BE2C (cell line): ENCODE measurements at places on chromosomes 6 and 20.
A peak's percentile ranks its signal among the peaks of the same experiment; 100 is the strongest.

DNA sequence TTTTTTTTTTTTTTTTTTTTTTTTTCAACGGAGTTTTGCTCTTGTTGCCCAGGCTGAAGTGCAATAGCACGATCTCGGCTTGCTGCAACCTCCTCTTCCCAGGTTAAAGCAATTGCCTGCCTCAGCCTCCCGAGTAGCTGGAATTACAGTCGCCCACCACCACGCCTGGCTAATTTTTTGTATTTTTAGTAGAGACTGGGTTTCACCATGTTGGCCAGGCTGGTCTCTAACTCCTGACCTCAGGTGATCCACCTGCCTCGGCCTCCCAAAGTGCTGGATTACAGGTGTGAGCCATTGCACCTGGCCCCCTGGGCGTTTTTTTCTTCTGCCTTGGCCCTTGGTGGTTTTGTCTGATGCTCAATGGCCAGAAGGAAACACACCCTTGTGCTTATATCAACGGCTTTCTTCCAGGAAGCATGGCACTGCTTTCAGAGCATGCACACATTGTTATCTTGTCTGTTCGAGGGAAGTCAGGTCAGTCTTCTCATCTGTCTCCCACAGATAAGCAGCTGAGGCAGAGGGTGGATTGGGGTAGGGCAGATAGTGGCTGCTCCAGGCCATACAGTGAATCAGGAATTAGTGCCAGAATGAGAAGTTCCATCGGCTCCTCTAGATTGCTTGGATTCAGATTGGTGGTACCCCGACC, 203.1 kb downstream of the TSHZ2 start:
- no peak for DNase-seq

DNA sequence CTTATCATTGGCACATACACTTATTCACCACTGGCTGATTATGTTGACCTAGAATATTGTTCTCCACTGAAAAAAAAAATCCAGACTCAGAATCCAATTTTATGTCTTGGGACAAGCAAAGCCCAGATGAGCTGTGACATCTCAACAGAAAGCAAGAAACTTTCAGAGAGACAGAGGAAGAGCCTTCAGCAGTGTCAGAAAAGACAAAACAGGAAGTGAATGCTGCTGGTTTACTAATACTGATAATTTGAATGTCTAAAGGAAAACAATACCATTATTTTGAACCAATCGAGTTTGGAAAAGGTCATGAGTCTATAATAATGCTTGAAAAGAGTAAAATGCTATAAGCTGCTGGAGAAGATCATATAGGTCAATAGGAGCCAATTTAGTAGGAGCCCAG, 179.8 kb upstream of the RIMS1 start:
- DNase-seq, result no peak

GRCh38 chr6:15947436-15947835, 181.4 kb upstream of the MYLIP start:
- DNase-seq, result no peak

DNA sequence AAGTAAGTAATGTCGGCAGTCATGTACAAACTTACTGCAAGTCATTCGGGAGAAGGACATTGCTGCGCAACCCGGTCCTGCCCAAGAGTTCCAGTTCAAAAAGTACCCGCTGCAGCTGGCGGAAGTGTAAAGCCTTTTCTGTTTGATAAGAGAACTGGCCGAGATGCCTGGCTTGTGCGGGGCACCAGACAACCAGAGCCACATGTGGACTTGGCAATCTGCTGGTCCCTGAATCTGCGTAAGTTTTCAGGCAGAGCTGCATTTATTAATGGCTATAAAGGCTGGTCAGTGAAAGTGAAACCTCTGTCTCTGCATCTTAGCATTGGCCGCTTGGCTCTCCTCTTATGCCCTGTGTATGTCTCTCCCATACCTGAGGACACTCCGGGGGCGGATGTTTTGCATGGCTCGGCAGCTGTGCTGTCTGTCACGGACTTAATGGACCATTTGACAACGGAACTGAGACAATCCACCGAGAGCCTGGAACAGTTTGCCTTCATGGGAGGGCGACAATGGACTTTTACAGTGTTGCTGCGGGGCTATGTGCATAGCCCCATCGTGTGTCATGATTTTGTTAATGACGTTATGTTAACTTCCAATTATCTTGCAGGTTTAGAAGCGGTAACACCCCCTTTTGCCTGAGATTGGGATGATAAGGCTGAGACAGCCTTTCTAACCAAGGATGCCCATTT, 19.8 kb upstream of the RGS17 start:
- peak; percentile 78 for DNase-seq

DNA sequence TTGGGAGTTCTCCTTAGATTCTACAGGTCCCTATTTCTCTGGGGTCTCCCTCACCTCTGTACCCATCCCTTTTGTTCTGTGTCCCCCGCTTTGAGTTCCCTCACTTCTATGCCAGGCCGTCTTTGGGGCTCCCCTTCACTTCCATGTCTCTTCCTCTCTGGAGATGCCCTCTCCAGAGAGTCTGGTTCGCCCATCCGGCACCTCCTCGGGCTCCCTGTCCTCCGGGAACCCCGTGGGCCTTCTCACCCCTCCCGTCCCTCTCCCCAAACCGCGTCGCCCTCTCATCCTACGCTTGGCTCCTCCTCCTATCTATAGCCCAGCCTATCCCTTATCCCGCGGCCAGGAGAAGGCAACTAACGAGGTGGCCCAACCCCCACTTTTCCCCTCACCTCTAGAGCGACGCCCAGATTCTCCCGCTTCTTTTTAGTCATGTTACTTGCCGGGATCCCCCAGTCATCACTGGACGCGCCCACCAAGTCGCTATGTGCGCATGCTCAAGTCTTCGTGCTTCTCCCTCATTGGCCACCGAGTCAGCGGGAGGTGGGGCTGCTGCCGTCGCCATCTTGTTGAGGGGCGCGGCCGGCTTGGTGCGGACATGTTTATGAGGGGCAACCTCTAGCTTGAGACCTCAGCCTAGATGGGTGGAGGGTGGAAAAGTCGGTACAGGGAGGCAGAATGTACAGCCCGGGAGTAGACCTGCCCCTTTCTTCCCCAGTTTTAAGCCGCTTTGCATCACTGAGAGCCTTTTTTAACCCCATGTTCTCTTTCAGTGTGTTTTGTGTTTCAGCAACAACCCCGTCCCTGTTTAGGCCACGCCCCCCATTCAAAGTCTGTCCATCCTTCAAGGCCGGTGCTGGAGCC, at the start of gene CCDC167:
Gene CCDC167, minus strand, starts transcription at position 461 of the 861 bp plus-strand sequence. Its CDS starts 30 bp downstream, at position 431.
- peak; percentile 99 for DNase-seq

GRCh38 chr6:35078896-35079295, 62.2 kb downstream of the TCP11 start:
- DNase-seq, result no peak

- DNase-seq, result no peak
Measured at GRCh38 chr6:159203304-159204005, 34.3 kb downstream of the FNDC1 start.

GRCh38 chr20:36214684-36215256, 21.5 kb upstream of the AAR2 start:
- no peak for DNase-seq

- no peak for DNase-seq
Measured at GRCh38 chr6:133504761-133505160, 263.6 kb downstream of the EYA4 start.

DNA sequence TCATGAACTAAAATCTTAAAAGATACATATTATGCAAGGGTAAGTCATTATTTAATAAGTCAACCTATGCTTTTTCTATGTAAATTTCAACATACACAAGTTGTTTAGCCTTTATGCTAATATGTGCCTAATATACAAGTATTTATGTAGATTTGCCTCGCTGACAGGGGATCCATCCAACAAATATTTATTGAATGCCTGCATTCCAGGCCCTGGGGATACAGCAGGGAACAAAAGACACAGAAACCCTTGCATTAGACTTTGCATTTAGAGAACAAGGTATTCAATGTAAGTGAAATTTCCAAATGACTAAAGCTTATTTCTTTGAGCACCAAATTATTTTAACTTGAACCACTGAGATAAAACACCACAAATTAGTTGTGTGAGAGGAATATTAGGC, 19.1 kb downstream of the SERINC1 start:
- no peak for DNase-seq

- DNase-seq, result no peak
Measured at GRCh38 chr20:58432186-58432954, 43.3 kb downstream of the VAPB start.

- no peak for DNase-seq
Measured at GRCh38 chr6:135728589-135728988, 122.9 kb upstream of the PDE7B start.

DNA sequence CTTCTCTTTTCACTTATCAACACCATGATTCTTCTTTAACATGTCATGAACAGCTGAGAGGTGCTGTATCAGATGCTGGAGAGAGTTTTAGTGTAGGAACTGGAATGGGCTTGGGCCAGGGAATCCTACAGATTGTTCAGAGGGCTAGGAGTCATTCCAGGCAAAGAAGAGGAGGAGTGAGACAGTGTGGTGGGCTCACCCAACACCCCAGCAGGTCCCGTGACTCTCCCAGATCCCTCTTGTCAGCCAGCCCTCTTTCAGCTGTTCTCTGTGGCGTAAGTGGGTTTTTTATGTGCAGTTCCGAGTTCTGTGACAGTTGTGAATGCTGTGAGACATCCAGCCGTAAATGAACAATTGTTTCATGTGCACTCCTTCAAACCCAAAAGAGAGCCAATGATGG, 31.4 kb upstream of the CEP162 start:
- DNase-seq, result no peak

GRCh38 chr20:58677079-58677604, 15.5 kb upstream of the NPEPL1 start:
- DNase-seq, result no peak

DNA sequence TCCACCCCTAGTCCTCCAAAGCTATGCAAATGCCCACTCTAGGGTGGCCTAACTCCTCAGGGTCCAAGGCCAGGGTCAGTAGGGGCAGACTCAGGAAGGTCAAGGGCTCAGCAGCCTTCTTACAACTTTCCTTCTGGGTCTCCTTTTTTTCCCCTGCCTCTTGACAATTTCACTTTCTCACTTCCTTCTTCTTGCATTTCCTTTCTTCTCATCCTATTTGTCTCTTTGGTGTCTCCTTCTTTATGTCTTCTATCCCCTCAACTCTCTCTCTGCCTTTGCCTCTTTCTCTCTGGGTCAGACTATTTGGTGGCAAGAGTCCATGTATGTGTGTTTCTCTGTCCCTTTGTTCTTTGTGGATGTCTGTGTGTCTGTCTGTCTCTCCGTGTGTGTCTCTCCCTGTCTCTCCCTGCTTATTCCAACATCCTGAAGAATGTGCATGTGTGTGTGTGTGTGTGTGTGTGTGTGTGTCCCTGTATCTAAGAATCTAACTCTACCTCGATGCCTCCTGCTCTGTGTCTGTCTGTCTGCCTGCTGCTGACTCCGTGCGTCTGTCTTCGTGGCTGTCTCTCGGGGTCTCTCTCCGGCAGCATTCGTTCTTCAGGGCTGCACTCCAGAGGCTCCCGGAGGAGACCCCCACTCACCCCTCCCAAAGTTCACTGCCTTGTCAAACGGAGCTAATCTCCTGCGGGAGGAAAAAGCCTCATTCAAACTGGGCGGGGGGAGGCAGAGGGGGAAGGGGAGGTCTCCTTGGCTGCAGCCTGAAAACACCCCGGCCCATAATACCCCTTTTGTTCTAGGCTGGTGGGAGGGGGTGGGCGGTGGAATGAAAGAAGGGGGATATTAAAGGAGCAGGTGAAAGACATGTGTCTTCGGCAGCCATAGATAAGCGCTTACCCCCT, 51.7 kb upstream of the FOXP4 start:
- no peak for DNase-seq

DNA sequence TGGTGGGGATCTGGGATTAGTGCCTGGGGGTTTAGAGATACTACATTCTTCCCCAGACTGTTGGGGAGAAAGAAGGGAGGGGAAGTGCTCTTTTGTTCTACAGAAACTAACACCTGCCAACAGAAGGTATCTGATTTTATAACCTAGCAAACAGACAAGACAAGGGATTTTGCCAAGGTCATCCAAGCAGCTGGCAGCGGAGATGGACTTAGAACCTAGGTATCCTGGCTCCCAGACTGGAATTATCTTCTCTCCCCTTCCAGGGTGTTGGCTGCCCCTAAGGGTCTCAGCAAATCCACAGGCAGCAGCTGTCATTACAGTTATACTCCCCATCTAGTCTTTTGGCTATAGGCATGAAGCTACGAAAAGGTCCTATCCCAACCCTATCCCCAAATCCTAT, 8.4 kb downstream of the SDC4 start:
- DNase-seq, result no peak

DNA sequence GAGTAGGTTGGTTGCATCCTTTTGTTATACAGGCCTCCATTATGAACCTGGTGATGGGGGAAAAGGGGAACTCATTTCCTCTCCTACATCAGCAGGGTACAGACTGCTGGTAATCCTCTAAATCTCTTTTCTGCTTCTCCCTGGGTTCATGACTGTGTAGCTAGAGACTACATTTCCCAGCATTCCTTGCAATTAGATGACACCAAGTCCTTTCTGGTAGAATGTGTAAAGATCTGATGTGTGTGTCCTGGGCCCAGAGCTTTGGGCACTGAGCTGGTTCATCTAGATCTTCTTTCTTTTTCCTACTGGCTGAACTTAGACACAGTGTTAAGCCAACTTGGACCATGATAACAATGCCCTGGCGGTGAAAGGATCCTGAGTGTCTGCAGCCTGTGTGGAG, 104.7 kb upstream of the IFNGR1 start:
- no peak for DNase-seq

DNA sequence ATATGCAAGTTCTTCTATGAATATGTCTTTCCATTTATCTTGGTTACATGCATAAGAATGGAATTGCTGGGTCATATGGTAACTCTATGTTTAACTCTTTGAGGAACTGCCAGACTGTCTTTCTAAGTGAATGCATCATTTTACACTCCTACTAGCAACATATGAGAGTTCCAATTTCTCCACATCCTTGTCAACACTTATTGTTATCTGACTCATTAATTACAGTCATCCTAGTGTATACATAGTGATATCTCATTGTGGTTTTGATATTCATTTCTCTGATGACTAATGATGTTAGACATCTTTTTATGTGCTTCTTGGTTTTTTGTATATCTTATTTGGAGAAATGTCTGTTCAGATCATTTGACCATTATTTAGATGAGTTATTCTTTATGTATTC, 96.7 kb upstream of the LAMP5 start:
- DNase-seq, result no peak

- no peak for DNase-seq
Measured at GRCh38 chr6:150078788-150079187, 9.9 kb upstream of the ULBP3 start.

- no peak for DNase-seq
Measured at GRCh38 chr6:28910901-28911690, 12.7 kb downstream of the TRIM27 start.

GRCh38 chr6:112701201-112701600, 354.1 kb downstream of the RFPL4B start:
- peak; percentile 10 for DNase-seq

DNA sequence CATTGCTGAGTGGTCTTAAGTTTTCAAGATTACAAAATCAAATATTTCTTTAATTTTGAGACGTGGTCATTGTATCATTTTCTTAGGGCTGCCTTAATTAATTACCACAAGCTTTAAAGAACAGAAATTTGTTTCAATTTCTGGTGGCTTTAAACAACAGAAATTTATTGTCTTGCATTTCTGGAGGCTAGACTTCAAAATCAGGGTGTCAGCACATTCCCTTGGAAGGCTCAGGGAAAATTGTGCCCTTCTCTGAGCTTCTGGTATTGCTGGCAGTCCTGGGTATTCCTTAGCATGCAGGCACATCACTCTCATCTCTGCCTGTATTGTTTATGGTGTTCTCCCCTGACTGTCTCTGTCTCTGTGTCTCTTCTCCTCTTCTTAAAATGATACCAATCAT, 76.0 kb upstream of the PCSK2 start:
- DNase-seq, result no peak

GRCh38 chr6:33731035-33731434, 15.7 kb downstream of the IP6K3 start:
- no peak for DNase-seq

GRCh38 chr6:42652024-42652746, 70.2 kb downstream of the PRPH2 start:
- DNase-seq, result no peak

GRCh38 chr6:170134031-170134470, 156.8 kb downstream of the DLL1 start:
- no peak for DNase-seq
